ENCODE measurements at places on chromosomes 1 and 21. TPM values are rescaled to one million over a fixed set of nuclear protein-coding genes. Genes with fewer than 3 reads are reported as not detected.

DNA sequence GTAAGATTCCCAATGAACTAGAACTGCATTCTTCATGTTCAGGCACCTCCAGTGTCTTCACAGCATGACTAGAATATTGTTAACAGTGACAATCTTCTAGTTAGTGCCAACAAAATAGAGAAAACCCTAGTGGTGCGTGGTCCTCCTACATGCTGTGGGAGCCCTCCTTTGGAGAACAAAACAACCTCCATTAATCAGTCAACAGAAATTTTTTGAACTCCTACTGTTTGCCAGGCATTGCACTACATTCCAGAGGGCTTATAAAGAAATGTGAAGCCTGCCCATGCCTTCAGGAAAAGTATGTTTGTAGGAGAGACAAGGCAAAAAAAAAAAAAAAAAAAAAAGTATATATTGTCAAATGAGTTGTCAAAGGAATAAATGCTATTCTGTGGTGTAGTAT is 252.7 kb downstream of the LRRC40 start:
- no peak overlapping the region for H3K27ac ChIP-seq
- no peaks in the 10 kb centered on the region for H3K36me3 ChIP-seq
- no peak for DNase-seq

GRCh38 chr1:11461531-11462137 is 17.3 kb upstream of the DISP3 start:
- H3K4me3 ChIP-seq = no peak overlapping the region
- no peaks in the 10 kb centered on the region for H3K27me3 ChIP-seq
- no peaks in the 10 kb centered on the region for H3K4me1 ChIP-seq
- no peak overlapping the region for H3K27ac ChIP-seq
- no peak for DNase-seq

DNA sequence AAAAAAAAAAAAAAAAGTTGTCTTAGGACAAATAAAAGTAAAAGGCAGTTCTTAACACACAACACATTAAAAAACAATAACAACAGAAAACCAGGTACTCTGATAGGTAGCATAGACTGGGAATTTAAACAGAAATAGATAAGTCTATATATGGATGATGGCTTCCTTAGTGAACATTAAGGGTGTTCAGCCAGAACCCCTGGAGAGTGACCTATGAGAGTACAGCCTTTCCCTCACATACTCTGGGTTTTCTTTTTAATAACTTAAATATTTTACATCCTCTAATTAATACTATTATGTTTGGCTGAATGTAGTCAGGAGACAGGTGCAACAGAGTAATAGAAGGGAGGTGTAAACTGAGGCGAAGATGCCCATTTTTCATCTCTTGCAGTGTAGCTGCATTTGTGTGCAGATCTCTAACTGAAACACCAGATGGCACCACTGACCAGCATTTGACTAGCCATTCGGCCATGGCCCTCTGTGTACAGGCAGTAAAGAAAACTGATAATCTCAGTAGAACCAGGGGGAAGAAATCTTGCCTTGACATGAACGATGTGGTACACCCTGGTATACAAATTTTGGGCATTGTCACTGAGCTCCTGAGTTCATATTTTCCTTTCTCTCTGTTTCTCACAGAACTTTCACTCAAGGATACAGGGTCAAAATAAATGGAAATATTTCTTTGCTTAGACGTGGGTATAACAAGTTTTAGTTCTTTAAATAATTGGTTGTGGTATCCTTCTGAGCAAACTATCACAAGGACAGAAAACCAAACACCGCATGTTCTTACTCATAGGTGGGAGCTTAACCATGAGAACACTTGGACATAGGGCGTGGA is 7.6 kb downstream of the TTF2 start:
- no peak overlapping the region for H3K27ac ChIP-seq
- H3K27me3 ChIP-seq = no peaks in the 10 kb centered on the region
- H3K36me3 ChIP-seq = no peaks in the 10 kb centered on the region
- DNase-seq = peak; percentile 69

DNA sequence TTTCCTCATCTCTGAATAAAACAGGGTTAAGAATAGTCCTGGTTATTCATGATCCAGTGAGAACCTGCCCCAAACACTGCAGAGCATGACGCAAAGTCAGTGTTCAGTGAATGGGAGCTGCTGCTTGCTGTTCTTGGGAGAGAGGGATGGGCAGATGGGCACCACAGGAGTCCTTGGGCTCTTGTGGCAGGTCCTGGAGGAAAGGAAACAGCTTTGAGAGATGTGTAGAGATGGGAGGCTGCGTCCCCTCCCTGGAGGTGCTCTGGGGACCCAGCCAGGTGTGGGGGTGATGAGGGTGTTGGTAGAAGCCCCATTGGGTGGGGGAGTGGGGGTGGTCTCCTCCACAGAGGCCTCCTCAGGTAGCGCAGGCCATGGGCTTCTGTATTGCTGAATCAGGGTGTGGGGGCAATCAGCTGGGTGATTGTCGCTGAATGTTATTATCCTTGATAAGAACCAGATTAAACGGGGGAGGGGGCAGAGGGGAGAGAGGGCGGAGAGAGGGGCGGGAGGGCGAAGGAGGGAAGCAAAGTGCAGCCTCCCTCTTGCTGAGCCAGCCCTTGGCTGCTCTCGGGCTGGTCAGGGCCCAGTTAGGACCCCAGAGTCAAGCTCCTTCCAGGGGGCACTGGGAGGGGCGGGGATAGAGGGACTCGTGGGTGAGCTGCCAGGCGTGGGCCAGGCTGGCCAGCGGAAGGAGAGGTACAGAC is 22.9 kb upstream of the CASZ1 start:
- no peak overlapping the region for H3K27ac ChIP-seq
- no peaks in the 10 kb centered on the region for H3K36me3 ChIP-seq

GRCh38 chr1:2528611-2528965 is 1.5 kb downstream of the HES5 start:
- no peak overlapping the region for H3K27ac ChIP-seq
- H3K4me1 ChIP-seq = peaks cover 11% of the 10 kb centered on the region
- no peak for DNase-seq
- H3K36me3 ChIP-seq = no peaks in the 10 kb centered on the region

DNA sequence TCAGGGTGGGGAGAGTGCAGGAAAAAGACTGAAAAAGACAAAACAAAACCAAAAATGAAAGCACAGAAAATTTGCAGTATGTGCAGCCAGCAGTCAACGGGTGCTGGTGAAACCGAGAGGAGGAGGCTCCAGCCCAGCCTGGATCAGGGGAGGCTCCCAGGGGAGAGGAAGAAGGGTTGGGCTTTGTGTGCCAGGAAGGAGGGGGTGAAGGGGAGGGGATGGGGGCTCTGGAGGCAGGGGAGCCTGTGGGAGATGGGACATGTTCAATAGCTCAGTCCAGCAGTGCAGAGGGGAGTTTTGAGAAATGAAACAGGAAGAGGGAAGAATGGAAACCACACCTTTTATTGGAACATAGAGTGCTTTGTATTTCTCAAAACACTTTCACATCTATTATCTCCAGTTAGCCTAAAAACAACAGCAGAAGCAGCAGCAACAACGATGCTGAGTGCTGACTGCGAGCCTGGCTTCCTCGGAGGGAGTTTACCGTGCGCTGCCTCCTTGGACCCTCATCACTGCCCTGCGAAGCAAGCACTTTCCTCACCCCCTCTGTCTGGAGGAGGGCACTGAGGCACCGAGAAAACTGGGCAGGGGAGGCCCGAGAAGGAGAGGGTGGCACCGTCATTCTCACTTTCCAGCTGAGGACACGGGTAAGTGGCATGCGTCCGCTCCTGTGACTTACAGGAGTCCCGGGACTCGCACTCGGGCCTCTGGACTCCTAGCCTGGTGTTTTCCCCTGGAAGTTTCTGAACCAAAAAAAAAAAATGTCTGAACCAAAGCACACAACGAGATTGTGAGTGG is 62.9 kb downstream of the MDM4 start:
- DNase-seq = no peak
- no peak overlapping the region for H3K4me3 ChIP-seq
- no peaks in the 10 kb centered on the region for H3K27me3 ChIP-seq
- no peak overlapping the region for H3K27ac ChIP-seq
- H3K4me1 ChIP-seq = no peaks in the 10 kb centered on the region

Gene UQCRHL
- 0.91 TPM for total RNA-seq

Gene UBE2U
- total RNA-seq = not detected

GRCh38 chr1:115300087-115300876 is 37.8 kb downstream of the NGF start:
- DNase-seq = no peak
- no peaks in the 10 kb centered on the region for H3K4me1 ChIP-seq
- H3K36me3 ChIP-seq = no peaks in the 10 kb centered on the region
- H3K27ac ChIP-seq = no peak overlapping the region
- H3K4me3 ChIP-seq = no peak overlapping the region

Gene SMCP
- not detected for total RNA-seq

Gene GPATCH3
- 15.8 TPM for total RNA-seq

GRCh38 chr1:231161667-231162296 is at the start of gene TRIM67:
TSS of gene TRIM67 (plus strand) at chr1:231162058. CDS start at chr1:231162970, 912 bp downstream.
- no peak within 1 kb of the TSS for H3K27ac ChIP-seq
- peaks cover 34% of the 10 kb centered on the region for H3K27me3 ChIP-seq
- H3K4me3 ChIP-seq = no peak within 1 kb of the TSS
- no peaks in the 10 kb centered on the region for H3K36me3 ChIP-seq

GRCh38 chr1:59697150-59697800 is 117.5 kb upstream of the HOOK1 start:
- H3K27ac ChIP-seq = no peak overlapping the region
- no peaks in the 10 kb centered on the region for H3K4me1 ChIP-seq
- no peak for DNase-seq
- no peaks in the 10 kb centered on the region for H3K27me3 ChIP-seq

DNA sequence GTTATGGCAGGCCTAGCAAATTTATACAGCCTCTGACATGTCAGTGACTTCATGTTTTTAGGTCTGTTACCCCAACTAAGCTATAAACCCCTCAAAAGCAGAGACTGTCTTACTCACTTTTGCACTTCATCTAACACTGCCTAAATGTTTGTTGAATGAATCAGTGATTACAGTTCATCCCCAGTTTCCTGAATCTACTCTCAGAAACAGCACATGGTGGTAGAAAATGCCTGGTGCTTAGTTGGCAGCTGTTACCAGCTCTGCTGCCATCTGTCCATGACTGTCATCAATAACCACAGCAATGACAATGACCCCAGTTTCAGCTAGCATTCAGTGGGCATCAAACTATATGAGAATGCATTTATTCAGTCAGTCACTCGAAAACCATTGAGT is 110.5 kb upstream of the SERBP1 start:
- no peaks in the 10 kb centered on the region for H3K27me3 ChIP-seq
- no peaks in the 10 kb centered on the region for H3K36me3 ChIP-seq
- DNase-seq = no peak
- no peak overlapping the region for H3K4me3 ChIP-seq

Gene SPRR2B
- total RNA-seq = not detected

GRCh38 chr1:222543817-222544216 is 4.1 kb downstream of the HHIPL2 start:
- no peaks in the 10 kb centered on the region for H3K4me1 ChIP-seq
- no peaks in the 10 kb centered on the region for H3K27me3 ChIP-seq
- no peaks in the 10 kb centered on the region for H3K36me3 ChIP-seq
- H3K4me3 ChIP-seq = no peak overlapping the region

DNA sequence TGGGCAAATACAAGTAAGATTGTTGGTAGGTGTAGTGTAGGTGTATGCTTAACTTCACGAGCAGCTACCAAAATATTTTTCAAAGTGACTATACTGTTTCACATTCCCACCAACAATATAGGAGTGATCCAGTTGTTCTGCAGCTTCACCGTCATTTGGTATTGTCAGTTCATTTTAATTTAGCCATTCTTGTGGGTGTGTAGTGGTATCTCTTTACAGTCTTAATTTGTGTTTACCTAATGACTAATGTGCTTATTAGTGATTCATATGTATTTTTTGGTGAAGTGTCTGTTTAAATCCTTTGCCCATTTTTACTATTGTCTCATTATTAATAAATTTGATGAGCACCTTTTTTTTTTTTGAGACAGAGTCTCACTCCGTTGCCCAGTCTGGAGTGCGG is 35.4 kb downstream of the RCSD1 start:
- H3K27ac ChIP-seq = no peak overlapping the region
- no peak for DNase-seq
- no peaks in the 10 kb centered on the region for H3K27me3 ChIP-seq
- H3K4me3 ChIP-seq = no peak overlapping the region
- H3K4me1 ChIP-seq = no peaks in the 10 kb centered on the region

Gene TMEM240
- 1.9 TPM for total RNA-seq

- H3K36me3 ChIP-seq = no peaks in the 10 kb centered on the region
- no peaks in the 10 kb centered on the region for H3K27me3 ChIP-seq
- no peaks in the 10 kb centered on the region for H3K4me1 ChIP-seq
- no peak overlapping the region for H3K27ac ChIP-seq
Observed at GRCh38 chr1:172760121-172760520, 101.2 kb downstream of the FASLG start.

DNA sequence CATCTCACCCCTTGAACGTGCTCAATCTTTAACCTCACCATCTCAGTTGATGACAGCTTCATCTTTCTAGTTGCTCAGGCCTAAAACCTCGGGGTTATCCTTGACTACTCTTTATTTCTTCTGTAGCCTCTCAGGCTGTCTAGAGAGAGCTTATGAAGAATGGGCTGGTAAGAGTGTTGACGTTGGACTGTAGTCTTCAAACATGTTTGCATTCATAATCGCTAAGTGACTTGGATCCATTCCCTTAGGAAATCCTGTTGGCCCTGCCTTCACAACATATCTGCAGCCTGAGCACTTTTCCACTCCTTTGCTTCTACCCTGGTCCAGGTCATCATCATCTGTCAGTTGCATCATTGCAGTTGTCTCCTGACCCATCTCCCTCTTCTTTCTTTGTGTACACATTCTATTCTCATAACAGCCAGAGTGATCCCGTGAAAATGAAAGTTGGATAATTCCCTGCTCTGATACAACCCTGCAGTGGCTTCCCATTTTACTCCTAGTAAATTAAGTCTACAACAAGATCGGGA is 10.5 kb downstream of the UCK2 start:
- no peak for DNase-seq
- H3K36me3 ChIP-seq = no peaks in the 10 kb centered on the region
- no peaks in the 10 kb centered on the region for H3K4me1 ChIP-seq
- no peak overlapping the region for H3K27ac ChIP-seq

Gene TAS1R3
- 1.3 TPM for total RNA-seq

- no peak overlapping the region for H3K4me3 ChIP-seq
- H3K4me1 ChIP-seq = no peaks in the 10 kb centered on the region
- no peak overlapping the region for H3K27ac ChIP-seq
- peak; percentile 25 for DNase-seq
- H3K27me3 ChIP-seq = no peaks in the 10 kb centered on the region
- H3K36me3 ChIP-seq = no peaks in the 10 kb centered on the region
Observed at GRCh38 chr1:154819628-154820590, 50.2 kb downstream of the KCNN3 start.

- peaks cover 2% of the 10 kb centered on the region for H3K4me1 ChIP-seq
- no peak for DNase-seq
- no peaks in the 10 kb centered on the region for H3K27me3 ChIP-seq
- no peaks in the 10 kb centered on the region for H3K36me3 ChIP-seq
Observed at GRCh38 chr1:21818656-21819055, 6.6 kb downstream of the LDLRAD2 start.

DNA sequence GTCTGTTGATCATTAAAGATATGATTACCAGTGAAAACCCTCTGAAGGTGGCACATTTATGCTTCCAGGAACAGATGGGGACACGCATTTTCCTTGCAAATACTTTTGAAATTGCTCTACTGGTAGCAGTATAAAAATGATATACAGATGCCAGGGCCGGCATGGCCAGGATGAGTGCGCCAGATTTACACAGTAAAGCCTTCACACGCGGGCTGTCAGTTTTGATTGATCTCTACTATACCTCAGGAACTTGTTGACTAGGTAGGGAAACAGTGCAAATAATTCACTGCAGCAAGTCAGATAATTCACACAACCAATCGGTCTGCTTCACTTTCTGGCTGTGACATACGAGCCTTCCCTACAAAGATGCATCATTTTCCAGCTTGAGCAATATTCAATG is 123.2 kb upstream of the BARHL2 start:
- H3K4me3 ChIP-seq = no peak overlapping the region
- peaks cover 62% of the 10 kb centered on the region for H3K27me3 ChIP-seq
- H3K27ac ChIP-seq = no peak overlapping the region

Data from kidney (tissue), 22 donors.